OCI-LY7 (cell line): ENCODE measurements at places on chromosomes 4 and X.
A peak's percentile ranks its signal among the peaks of the same experiment; 100 is the strongest.

DNA sequence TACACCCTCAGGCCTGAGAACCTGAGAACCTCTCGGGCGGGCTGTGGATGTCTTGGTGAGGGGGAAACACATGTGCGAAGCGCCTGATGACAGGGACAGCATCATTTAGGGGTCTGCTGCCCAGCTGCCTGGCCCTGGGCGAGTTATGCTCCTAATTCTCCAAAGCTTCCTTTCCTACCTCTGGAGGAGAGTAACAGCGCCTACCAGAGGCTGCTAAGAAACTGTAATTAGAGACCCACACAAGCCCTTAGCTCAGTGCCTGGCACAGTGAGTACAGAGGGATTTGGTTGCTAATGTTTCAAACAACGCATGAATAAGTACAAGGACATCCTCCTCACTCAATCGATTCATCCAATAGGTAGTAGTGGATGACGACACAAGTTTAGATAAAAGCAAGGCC lies 40.4 kb downstream of the BCOR start:
- DNase-seq, result no peak

- DNase-seq, result no peak
Observed at GRCh38 chrX:115988825-115989224, 181.7 kb upstream of the AGTR2 start.

DNA sequence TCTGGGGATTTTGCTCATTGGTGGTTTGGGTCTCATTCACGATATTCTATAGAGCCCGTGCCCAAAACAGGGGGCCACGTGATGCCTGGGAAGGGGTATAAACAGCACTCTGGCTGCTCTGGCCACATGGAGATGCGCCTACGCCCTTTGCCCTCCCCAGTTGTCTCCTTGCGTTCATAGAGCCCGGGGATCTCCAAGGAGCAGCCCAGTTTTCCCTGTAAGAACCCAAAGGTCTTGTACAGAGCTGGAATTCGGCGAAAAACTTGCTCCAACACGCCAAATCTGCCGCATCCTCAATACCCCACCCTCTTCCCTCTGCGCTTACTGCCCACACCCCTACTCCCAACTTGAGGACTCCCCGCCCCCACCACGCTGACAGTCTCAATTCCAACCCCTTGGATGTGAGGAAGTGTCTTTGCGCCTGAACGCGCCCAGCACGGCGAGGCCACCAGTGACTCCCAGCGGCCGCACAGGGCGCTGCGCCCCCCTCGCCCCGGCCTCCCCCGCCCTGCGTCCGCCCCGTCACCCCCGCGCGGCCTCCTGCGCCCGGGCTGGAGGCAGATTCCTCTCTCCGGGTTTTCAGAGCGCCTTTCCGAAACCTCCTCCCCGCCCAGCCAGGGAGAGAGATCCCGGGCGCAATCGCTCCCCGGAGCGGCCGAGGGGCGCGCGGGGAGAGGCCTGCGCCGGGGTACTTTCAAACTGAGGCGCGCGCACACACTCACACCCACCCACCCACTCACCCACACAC lies at the start of gene NHS:
Gene NHS (plus strand): TSS at position 582 of the 748 bp plus-strand sequence. CDS start 558 bp downstream, outside the sequence.
- no peak for DNase-seq

DNA sequence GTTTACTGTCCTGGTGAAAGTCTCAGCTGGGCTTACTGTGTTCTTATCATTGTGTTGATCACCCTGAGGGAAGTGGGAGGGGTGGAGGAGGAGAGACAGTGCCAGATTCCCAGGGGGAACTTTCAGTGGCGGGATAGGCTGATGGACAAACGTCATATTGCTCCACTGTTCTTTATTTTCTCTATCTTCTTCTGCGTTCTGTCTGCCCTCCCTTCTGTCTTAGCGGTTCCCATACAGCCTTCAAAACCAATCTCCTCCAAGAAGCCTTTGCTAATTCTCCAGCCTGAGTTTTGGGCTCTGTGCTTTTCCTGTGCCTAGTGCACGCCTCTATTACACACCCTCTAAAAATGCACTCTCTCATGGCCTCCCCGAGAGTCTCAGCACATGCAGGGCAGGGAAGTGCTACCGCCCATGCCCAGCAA lies 448.7 kb upstream of the FAT1 start:
- DNase-seq, result no peak

- no peak for DNase-seq
Observed at GRCh38 chrX:136076942-136077341, 70.4 kb upstream of the FHL1 start.

- DNase-seq, result peak; percentile 85
Observed at GRCh38 chr4:37977471-37978247, 17.5 kb downstream of the PTTG2 start.

DNA sequence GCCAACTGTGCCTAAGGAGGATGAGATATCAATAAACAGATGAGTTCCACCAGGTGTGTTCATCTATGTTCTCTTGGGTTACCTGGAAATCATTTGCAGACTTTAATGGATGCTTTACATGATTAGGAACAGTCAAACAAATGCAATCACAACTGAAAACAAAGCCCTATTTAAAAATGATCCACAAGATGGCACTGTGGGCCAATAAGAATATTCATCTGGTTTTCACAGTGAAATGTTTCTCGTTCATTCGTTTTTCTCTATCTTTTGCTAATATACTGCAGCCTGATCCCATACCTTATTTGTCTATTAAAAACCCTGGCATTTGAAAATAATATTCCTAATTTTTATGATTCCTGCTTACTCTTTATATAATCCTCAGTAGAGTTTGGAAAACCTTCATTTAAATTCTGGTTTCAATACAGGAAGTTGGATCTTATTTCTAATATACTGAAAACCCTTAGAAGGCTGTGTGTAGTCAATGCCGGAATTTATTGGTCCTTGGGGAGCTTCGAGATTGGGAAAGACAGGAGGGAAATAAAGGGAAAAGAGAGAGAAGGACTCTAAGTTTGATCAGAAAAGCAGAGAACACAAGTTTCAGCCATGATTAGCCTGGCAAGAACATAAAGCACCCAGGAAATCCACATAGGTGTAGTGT lies 63.8 kb upstream of the TAPT1 start:
- peak; percentile 36 for DNase-seq

- DNase-seq, result no peak
Observed at GRCh38 chr4:183552274-183553146, 47.7 kb downstream of the ING2 start.

DNA sequence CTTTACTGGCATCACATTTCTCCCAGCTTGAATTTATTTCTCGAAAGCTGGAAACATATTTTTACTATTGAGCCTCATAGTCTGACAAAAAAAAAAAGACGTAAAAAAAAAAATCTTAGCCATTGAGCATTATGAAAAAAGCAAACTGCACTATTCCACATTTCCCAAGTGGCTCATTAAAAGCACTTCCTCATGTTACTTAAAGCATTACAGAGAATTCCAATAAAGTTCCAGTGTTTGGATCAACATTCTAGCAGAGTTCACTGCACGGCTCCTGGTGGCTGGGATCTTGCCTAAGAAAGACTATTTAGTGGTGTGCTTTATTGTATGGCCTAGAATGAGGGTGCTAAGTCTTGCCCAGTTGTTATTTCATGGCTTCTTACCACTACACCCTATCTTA lies 476.2 kb downstream of the PPARGC1A start:
- no peak for DNase-seq
